ENCODE measurements at places on chromosomes 5 and 9.

GRCh38 chr9:114091711-114092110 lies 7.4 kb downstream of the KIF12 start:
- DNase-seq: no peak

- no peak for DNase-seq
Measured at GRCh38 chr9:130144703-130145102, 27.5 kb upstream of the NCS1 start.

GRCh38 chr9:31323726-31324444 lies 1060.6 kb upstream of the ACO1 start:
- DNase-seq: no peak

DNA sequence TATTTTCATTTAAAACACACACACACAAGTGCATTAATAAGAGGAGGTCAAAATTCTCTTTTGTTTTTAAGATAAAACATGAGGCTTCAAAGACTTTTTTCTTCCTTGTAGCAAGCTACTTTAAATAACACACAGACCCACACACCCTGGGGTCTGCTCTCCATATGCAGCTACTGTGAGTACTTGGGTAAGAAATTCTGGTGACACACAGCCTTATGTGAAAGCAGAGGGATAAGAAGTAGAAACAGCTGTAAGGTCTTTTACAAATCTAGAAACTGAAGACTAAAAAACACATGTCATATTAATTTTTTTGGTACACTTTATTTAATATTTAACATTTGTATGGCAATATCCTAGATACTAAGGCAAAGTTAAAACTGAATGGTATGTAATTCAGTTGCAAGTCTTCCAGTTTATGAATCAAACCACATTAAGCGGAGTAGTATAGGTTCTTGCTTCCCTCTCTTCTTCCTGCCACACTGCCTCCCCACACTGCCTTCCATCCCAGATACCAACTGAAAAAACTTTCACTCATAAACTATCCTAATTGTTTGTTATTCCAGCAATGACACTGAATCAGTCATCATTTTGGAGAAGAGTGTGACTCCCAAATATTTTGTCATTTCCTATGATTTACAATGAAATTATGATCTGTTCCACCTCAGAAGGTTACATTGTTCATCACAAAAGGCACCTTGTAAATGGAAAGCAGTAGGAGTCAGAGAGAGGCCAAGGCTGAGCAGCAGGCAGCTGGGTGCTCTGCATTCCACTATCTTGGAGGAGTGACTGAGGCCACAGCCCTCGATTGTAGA lies 92.0 kb downstream of the PLCXD3 start:
- no peak for DNase-seq

- no peak for DNase-seq
Measured at GRCh38 chr5:135977375-135977928, 22.7 kb upstream of the LECT2 start.

DNA sequence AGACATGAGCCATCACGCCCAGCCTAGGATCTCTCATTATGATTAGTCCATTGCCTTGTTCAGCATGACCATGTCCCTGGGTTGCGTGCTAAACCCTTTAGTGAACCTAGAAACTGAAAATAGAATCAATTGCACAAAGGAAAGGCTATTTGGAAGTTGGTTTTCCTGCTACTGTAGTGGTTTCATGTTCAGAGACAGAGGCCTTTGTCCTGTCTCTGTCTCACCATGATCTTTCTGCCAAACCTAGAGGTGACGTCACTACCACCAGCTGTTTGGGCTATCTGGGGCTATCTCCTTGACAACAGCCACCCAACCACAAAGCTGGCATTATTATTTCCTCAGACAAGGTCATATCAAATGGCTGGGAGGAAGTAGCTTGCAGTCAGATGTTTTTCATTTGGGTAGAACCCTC lies 4.0 kb upstream of the CDK5RAP2 start:
- DNase-seq: no peak

GRCh38 chr9:72577212-72577753 lies 55.9 kb downstream of the TMC1 start:
- DNase-seq: no peak

- DNase-seq: no peak
Measured at GRCh38 chr9:96514108-96514799, 64.3 kb downstream of the HABP4 start.

GRCh38 chr5:151685749-151686673 lies 704 bp downstream of the SPARC start:
- no peak for DNase-seq

DNA sequence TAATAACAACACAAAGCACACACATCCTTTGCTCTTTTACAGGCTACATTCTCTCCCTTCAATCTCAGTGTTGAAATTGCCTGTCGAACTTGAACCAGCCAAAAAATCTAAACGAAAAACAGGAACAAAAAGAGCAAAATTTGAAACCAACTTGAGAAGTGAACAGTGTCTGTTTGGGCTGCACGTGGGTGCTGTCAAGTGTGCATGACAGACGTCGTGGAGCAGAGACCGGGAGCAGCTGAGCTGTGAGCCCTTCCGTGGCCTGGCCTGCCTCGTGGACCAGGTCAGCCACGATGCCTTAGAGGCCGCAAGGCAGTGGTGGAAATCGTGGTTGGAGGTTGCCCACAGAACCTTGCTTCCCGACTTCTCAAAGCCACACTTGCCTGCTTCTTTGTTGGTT lies 34.8 kb upstream of the DENND1A start:
- DNase-seq: no peak

- no peak for DNase-seq
Measured at GRCh38 chr9:6644346-6645104, 1.0 kb downstream of the GLDC start.

DNA sequence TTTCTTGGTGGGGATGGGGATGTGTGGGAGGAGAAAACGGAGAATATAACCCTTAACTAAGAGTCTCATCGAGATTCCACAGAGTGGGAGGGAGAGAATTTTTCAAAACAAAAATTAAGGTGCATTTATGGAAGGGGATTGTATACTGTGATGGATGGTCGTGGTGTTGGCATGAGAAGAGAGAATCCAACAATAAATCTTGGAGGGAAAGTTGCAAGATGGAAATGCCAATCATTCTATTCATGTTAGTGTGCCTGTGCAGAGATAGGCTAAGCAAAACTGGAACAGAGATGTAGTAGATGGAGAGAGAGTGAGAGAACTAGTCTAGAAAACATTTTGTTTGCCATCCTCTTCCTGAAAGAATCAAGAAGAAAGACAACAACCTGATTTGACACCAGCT lies 613.1 kb downstream of the EBF1 start:
- no peak for DNase-seq

DNA sequence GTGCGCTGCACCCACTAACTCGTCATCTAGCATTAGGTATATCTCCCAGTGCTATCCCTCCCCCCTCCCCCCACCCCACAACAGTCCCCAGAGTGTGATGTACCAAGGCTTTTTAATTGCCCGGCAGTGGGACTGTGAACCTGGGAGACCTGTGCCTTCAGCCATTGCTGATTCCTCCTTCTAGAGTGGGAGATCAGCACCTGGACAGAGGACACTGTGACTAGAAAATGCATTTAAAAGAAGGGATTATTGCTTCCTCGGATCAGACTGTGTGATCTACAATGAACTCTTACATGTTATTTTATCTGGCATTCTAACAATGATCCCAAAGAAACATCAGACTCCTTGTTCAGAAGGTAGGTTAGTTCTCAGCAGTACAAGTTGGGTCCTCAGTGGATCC lies 25.9 kb downstream of the CTSL start:
- DNase-seq: no peak

- no peak for DNase-seq
Measured at GRCh38 chr9:106334081-106334480, 528.9 kb upstream of the ZNF462 start.

DNA sequence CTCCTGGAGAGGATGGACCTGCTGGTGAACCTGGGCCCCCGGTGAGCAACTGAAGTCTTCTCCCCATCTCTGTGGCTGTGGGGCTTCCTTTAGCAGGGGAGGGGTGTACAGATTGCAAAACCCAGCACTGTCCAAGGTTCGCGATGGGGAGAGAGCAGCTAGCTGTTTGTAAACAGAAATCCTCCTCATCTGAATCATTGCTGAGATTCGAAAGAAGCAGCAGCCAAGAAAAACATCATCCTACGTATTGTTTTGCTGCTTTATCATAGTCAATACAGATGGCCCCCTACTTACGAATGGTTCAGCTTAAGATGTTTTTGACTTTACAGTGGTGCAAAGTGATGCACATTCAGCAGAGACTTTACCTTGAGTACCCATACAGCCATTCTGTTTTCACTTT lies 80.0 kb upstream of the TGFBR1 start:
- no peak for DNase-seq

- DNase-seq: no peak
Measured at GRCh38 chr5:168370831-168371230, 79.4 kb downstream of the WWC1 start.
